Osteoblast (primary cell): ENCODE measurements at places on chromosomes 5 and 9. TPM values are rescaled to one million over a fixed set of nuclear protein-coding genes. Genes with fewer than 3 reads are reported as not detected.

The SLC2A8 gene
- total RNA-seq, result 5.4 and 6.8 TPM in 2 replicates

The MEIKIN gene
- total RNA-seq, result not detected in 2 replicates

The OMD gene
- total RNA-seq, result 0.36 and 1.5 TPM in 2 replicates

The SLIT3 gene
- 37.6 and 38.3 TPM in 2 replicates for total RNA-seq
